ENCODE measurements at places on chromosomes 7 and 10.

DNA sequence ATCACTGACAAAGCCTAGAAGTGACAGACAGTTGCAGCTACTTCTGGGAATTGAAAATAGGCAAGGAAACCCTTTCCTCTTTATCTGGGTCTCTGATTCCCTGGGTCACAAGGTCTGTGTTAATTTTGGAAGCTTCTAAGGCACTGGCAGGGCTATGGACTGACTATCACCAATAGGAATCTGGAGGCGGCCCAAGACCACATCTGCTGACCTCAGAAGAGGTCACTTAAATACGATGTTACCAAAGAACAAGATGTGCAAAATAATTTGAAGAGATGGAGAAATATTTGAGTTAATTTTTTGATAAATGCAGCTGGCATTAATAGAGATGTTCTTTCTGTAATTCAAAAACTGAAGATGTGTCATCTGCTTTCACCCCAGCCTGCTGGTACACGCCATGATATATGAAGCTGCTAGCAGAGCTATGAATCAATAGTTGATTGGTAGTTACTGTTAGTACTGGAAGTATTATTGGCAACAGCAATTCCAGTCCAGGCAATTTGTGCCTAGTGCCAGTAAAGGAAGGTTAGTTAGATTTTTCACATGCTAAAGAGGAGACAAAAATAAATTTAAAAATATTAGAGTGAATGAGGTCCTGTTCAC is 5.5 kb upstream of the STEAP4 start:
- DNase-seq, result peak; percentile 6

DNA sequence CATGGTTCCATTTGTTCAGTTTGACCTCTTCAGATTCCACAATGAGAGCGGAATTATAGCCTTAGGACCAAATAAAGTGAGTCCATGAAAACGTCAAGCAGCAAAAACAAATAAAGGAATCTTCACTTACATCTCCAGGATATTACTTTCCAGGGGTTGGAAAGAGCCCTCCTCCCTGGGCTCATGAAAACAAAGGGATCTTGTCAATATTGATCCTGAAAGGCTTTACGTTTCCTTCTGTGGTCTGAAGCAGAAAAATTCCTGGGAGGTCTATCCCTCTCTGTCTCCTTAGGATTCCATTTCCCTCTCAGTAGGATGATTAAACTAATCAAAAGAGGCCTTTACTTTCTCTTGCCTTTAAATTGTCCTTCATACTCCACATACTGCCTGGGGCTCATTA is 293.5 kb downstream of the GPAM start:
- DNase-seq, result no peak

DNA sequence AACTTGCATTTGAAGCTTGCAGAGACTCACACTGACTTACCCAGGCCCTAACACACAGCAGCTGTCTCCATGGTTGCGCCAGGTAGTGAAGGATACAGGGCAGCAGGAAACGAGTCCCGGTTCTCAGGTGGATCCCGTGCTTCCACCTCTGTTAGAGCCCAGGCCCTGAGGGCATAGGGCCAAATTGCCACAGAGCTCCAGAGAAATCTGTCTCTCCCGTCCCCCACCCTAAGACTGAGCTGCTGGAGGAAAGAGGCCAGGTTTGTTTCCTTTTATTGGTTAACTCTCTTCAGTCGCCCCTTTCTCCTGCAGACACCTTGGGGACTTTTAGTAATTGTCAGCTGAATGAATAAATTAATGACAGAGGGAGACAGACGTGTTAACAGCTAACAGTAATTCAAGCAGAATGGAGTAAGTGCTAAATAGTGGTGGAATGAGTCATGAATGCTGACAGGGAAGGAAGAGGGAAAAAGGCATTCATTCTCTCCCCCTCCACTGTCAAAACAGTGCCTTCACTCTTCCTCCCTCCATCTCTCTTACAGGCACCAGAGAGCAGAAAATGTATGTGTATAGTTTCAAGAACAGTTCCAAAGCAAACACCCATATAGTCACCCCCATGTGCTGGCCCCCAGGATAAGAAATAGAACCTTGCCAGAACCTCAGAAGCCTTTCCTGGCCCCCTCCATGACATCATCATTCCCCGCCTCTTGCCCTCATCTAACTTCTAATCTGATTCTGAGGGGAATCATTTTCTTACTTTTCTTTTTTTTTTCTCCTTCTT is 16.8 kb upstream of the DLG5 start:
- peak; percentile 78 for DNase-seq

- DNase-seq, result no peak
Measured at GRCh38 chr10:37871143-37871542, 13.7 kb upstream of the ZNF248 start.

- DNase-seq, result peak; percentile 72
Measured at GRCh38 chr7:101856473-101857357, 39.3 kb downstream of the CUX1 start.

DNA sequence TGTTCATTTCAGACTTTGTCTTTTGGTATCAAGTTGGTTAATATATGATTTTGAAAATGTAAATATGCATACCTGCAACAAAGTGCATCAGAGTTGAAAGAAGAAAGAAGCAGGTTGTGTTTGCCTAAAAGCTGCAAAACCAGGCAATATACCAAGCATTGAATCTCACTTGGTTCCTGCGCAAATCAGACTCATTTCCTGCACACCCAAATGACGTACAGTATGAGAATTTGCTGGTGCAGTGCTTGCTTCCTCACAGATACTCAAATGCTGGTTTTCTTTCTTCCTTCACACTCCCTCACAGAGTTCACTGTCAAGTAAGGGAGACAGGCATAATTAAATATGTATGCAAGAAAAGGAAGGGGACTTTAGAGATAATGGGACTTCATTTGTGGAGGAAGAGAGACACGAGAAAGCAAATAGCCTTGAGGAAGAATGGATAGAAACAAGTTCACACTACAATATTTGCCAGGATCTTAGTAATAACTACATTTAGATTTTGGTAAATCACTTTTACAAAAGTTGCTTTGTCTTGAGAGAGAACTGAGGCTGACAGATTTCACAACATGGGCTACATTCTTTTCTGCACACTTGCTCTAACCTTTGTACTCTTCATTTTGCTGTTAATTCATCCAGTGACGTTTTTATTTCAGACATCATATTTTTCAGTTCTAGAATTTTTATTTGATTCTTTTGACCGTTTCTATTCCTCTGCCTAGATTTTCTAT is 56.9 kb upstream of the AOAH start:
- DNase-seq, result no peak

GRCh38 chr7:92362131-92362530 is 85.2 kb upstream of the GATAD1 start:
- DNase-seq, result no peak

GRCh38 chr7:31878875-31879274 is 191.3 kb downstream of the PDE1C start:
- no peak for DNase-seq

- DNase-seq, result no peak
Measured at GRCh38 chr7:96100737-96101136, 221.2 kb downstream of the SLC25A13 start.

- DNase-seq, result peak; percentile 7
Measured at GRCh38 chr10:44173608-44173894, 211.3 kb downstream of the CXCL12 start.

- DNase-seq, result peak; percentile 32
Measured at GRCh38 chr7:29609162-29610037, 45.8 kb downstream of the PRR15 start.

GRCh38 chr7:44292876-44293560 is 32.4 kb downstream of the CAMK2B start:
- no peak for DNase-seq

DNA sequence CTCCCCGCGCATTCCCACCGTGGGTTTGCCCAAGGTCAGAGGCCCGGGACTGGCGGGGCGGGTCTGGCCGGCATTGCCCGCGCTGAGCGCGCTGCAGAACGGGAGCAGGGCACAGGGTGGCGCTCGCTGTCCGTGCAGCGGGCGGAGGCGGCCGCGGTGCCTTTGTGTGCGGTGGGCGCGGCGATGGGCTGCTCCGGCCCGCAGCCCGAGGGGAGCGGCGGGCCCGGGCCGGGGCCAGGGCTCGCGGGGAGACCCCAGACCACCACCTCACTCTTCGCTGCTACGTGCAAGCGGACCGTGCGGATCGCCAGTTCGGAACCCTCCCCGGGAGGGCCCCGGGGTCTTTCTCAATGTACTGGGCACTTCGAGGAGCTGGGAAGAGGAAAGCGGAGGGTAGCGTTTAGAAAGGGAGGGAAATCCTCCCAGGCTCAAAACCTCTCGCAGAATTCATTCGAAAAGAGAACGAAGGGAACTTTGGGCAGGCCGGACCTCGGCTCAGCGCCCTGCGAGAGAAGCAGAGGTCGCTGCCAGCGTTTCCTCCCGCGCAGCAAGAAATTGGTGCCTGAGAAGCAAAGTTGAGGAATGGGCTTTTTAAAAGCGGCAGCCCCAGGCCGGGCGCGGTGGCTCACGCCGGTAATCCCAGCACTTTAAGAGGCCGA is 8.5 kb downstream of the SP8 start:
- no peak for DNase-seq

DNA sequence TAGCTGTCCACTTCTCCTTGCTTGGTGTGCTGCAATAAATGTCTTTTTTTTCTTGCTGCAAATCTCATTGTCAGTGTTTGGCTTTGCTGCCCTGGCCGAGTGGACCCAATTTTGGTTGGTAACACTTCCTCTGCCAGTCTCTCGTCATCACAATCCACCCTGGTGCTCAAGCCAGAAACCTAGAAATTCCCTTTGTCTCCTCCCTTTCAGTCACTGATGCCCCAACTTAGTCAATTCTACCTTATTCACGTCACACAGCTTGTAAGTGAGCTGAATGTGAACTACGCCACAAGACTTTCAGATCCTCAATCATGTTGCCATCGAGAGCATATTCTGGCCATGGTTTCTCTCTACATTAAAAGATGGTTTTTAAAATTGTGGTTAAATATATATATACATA is 13.0 kb upstream of the FRA10AC1 start:
- no peak for DNase-seq

- DNase-seq, result peak; percentile 32
Measured at GRCh38 chr7:103065667-103066066, 8.9 kb downstream of the FBXL13 start.

GRCh38 chr7:146090023-146090645 is 26.5 kb upstream of the CNTNAP2 start:
- DNase-seq, result peak; percentile 34

DNA sequence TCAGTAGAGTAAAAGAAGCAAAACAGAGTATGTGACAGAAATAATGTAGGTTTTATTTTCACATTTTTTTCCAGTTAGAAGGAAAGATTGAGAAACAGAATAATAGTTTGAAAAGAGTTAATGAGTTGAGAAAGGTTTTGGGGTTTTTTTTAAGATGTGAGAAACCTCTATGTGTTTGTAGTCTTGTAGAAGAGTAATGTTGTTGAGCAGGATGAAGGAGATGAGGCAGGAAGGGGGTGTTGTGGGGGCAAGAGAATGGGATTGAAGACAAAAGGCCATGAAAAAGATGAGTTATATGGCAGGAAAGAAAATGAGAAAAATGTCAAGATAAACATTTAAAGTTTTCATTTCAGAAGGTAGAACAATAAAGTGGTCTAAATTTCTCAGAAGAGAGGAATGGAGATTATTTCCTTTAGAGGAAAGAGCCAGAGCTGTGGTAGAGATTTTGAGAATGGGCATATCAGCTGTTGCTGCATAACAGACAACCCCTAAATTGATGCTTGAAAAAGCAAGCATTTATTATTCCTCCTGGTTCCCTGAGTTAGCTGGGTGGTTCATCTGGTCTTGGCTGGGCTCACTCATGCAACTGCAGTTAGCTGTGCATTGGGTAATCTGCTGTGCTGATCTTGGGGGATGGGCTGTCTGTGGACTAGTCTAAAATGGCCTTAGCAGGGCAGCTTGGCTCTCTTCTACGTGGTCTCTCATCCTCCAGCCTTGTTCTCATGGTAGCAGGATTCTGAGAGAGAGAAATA is 27.1 kb downstream of the PCGF5 start:
- DNase-seq, result peak; percentile 43

DNA sequence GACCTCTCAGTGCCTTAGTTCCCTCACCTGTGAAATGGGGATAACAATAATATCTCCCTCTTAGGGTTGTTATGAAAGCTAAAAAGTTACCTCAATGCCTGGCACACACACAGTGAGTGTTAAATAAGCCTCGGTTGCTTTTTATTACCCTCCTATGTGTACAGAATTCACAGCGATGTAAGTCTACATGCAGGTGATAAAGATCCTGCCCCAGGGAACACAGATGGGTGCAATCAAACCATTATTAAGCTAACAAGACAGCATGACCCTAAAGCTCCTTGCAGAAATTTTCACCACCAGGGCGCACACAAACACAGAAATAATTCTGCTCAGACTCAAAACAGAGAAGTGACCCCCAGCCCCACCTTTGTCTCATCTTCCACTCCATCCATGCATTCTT is 261.9 kb downstream of the SNX10 start:
- no peak for DNase-seq

- no peak for DNase-seq
Measured at GRCh38 chr10:12670004-12670403, 320.7 kb downstream of the CAMK1D start.

GRCh38 chr10:96560489-96560888 is 26.3 kb downstream of the TM9SF3 start:
- no peak for DNase-seq

GRCh38 chr10:21473541-21473940 is 51.9 kb downstream of the SKIDA1 start:
- DNase-seq, result no peak

- DNase-seq, result peak; percentile 53
Measured at GRCh38 chr10:24518981-24519597, 204.6 kb downstream of the ARHGAP21 start.

GRCh38 chr7:124908259-124908658 is 21.4 kb downstream of the POT1 start:
- DNase-seq, result peak; percentile 55

DNA sequence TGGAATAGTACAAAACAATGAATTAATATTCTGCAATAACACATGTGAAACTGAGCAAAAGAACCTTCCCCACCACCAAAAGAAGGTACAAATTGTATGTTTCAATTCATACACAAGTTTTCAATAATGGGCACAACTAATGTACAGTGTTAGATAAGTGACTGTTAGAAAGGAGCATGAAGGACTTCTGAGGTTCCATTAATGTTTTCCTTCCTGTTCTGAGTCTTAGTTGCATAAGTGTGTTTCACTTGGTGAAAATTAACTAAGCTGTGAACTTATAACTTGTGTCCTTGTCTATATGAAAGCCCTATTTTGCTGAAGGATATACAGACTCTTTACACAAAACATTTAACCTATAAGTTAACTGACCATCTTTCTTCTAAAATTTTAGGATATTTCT is 8.2 kb downstream of the GSAP start:
- DNase-seq, result no peak

DNA sequence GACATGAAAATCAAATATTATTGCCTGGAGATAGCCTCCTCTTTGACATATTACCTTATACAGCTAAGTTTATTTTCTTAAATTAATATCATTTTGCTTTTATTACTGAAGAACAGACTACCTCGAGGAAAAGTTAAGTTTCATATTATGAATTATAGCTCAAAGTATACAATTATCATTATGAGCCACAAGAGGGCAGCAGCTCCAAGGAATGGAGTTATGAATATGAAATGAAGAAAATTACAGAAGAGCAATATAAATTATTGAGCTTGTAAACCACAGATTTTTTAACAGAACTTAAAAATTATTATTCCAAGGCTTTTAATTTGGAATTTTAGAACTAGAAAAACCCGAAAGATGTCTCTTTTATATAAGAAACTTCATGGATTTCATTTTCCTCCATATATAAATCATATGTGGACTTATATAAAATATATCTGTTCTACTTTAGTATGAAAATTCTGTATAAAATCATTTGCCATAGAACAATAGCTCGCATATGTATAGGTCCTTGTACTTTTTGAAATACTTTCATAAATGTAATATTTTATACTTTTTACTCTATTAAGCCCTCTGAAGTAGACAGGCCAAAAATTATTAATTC is 40.1 kb downstream of the IQUB start:
- peak; percentile 41 for DNase-seq

- no peak for DNase-seq
Measured at GRCh38 chr7:95919556-95919955, 147.2 kb downstream of the DYNC1I1 start.

GRCh38 chr10:107166403-107166802 is 1.9 kb upstream of the SORCS1 start:
- DNase-seq, result no peak

Data from iris pigment epithelial cell (primary cell).